ENCODE measurements at places on chromosomes 5 and 9. TPM values are rescaled to one million over a fixed set of nuclear protein-coding genes. Genes with fewer than 3 reads are reported as not detected.

FOXD4 gene
- 0.11 TPM for total RNA-seq

ZER1 gene
- 61.6 TPM for total RNA-seq

PCDHA11 gene
- total RNA-seq: not detected

NR3C1 gene
- 44.9 TPM for total RNA-seq

MCTP1 gene
- total RNA-seq: 7.8 TPM

GRCh38 chr5:59193616-59194319 lies 610.9 kb downstream of the RAB3C start:
- peaks cover 27% of the 10 kb centered on the region for H3K4me1 ChIP-seq
- no peaks in the 10 kb centered on the region for H3K27me3 ChIP-seq
- no peak overlapping the region for H3K4me3 ChIP-seq
- no peak for DNase-seq

DNA sequence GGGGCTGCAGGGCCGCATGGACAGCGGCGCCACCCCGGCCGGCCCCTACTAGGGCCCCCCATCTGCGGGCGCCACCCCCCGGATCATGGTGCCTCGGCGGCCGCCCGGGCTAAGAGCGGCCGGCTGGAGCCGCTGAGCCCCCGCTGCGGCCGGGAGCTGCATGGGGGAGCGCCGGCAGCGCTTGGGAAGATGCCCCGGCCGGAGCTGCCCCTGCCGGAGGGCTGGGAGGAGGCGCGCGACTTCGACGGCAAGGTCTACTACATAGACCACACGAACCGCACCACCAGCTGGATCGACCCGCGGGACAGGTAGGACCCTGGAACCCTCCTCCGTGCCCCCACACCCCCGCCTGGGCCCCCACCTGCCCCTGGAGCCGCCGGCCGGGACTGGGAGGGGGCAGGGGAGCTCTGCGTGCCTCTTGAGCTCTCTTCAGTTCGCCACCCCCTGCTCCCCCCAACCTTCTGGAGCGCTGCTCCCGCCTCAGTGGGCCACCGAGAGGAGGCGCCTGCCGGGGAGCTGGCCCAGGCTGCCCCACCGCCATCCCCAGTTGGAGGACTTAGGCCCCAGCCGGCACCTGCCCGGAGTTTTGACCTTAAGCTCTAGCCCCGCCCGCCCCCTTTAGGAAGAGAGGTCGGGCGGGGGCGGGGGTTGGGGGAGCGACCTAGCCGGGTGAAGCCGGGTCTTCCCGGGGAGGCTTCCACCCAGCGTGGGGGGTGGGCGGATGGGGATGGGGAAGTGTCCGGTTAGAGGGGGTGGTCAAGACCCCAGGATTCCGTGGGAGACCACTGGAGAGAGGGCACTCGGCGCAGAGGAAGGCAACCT lies 730 bp downstream of the WWC1 start:
- peaks cover 11% of the 10 kb centered on the region for H3K4me1 ChIP-seq
- H3K27me3 ChIP-seq: peaks cover 59% of the 10 kb centered on the region
- DNase-seq: no peak
- peak overlapping the region; percentile 66 for H3K4me3 ChIP-seq

DNA sequence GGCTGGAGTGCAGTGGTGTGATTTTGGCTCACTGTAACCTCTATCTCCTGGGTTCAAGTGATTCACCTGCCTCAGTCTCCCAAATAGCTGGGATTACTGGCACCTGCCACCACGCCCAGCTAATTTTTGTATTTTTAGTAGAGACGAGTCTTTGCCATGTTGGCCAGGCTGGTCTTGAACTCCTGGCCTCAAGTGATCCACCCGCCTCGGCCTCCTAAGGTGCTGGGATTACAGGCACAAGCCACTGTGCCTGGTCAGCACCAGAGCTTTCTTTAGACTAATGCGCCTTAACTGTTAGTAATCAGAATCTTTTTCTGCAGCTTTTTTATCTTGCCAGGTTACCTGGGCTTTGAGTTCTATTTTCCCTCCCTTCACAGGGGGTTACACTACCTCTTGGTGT lies 18.4 kb downstream of the PTGS1 start:
- no peak overlapping the region for H3K4me3 ChIP-seq
- no peaks in the 10 kb centered on the region for H3K36me3 ChIP-seq
- no peak for DNase-seq
- H3K4me1 ChIP-seq: peaks cover 7% of the 10 kb centered on the region
- no peak overlapping the region for H3K27ac ChIP-seq
